ELF-1 (cell line): ENCODE measurements at places on chromosomes 2 and 18.
A peak's percentile ranks its signal among the peaks of the same experiment; 100 is the strongest.

DNA sequence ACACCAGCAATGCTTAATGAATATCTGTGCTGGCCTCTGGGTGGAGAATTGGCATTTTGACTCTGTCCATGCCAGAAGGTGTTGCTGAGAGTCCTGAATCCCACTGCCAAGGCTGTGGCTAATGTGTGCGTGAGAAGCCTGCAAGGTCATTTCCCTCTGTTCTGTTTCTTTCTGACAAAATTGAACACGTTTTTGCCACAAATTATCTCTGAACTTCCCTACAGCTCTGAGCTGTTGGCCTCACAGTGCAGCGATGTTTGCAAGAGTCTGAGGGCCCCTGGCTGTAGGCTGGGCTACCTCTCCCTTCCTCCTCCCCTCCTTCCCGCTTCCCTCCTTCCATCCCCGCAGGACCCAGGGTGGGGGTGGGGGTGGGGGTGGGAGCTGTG lies 154.1 kb upstream of the HS6ST1 start:
- DNase-seq, result no peak

GRCh38 chr2:185477452-185477851 lies 261.2 kb upstream of the FSIP2 start:
- DNase-seq, result no peak

DNA sequence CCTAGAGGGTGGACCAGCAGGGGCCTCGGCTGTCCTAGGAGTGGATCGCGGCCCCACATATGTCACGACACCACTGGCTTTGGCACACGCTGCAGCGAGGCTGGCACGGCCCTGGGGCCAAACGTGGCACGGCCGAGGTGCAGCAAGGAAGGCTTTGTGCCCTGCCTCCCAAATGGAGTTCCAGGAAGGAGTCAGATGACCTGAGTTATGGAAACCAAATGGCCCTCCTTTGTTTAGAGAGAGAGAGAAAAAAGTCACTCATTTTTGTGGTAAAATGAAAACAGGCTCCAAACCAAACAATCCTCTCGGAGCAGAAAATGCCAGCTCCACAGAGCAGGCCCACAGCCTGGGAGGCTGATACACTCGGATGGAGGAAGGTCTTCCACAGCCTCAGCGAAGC lies 105.6 kb downstream of the ANTXR1 start:
- no peak for DNase-seq

- DNase-seq, result no peak
Measured at GRCh38 chr2:136297994-136298393, 180.0 kb upstream of the CXCR4 start.

DNA sequence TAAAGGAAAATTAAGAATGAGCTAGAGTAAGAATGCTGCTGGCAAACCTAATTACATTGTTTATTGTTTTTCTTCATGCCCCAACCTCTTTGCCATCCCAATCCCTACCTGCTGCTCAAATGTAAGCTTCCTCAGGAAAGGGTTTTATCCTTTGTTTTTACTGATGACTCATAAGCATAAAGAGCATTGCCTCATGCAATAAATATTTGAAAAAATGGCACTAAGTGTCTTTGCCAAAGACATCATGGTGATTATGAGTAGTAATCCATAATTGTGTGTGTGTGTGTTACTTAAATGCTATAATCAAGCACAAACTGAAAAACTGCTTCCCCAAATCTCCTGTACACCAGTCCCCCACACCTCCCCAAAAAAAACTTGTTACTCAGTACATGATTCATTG lies 53.4 kb downstream of the DNER start:
- no peak for DNase-seq

DNA sequence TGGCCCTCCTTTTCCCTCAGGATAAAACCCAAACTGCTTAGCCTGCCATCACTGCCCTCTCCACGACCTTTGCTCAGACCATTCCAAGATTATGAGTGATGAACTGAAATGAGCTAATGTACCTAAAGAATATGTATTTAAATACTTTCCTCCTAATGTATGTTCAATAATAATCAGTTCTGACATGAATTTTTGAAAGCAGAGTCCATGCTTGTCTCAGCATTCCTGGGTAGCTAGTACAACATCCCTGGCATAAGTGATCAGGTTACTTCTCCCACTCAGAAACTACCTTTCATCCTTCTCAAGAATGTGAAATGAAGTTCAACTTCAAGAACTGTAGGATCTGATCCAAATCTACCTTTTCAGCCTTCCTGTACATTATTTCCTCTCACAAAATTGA lies 103.6 kb downstream of the UNC80 start:
- no peak for DNase-seq

DNA sequence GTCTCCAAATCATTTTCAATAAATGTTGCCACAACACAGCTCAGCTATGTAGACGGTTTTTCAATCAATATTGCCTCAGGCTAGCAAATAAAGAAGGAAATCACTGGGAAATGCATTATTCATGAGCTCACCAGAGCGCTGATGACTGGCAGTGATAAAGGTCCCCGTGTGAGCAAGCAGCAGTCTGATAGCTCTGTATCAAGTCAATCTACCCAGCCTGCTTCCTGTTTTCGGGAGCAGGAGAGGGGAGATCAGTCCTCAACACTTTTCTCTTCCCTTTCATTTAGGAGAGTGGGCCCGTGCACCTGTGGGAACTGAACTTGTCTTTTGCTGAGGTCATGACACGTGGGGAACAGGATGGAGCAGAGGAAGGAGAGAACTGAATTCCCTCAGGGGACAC lies 253.9 kb upstream of the SIX2 start:
- DNase-seq, result peak; percentile 63

DNA sequence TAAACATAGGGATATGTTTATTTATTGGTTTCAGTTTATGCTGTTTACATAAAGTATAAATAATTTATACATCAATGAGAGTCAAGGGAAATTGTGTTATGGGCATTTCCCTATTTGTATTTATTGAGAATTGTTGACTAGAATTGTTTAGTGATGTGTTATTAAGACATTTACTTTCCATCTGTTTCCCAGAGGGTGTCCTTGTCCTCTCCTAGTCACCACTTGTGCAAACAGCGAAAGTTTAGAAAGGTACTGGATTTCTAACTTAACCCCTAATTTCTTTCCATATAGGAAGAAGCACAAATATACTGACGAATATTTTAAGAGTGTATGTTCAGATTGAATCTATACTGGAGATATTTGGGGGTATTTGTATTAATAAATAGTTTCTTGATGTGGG lies 6.7 kb downstream of the UBE2E3 start:
- no peak for DNase-seq

DNA sequence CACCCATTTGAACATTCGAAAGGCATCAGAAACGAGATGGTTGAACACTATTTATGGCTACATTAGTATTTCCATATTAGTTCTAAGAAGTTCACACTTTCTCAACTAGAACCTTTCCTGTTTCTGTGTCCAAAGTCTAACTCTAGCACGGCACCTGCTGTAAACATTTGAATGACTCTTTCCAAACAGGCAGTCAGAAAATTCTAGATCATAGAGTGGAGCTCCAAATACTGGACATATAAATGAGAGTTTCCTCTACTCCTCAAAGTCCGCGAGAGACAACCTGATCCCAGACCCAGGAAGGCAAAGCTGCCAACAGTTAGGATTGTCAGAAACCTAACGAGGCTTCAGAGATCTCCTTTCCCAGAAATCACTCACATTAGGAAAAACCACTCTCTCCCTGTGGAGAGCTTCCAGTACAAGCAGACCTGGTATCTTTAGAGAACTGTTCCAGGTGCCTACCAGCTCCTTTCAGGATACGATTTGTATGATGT lies 10.6 kb downstream of the RND3 start:
- no peak for DNase-seq

DNA sequence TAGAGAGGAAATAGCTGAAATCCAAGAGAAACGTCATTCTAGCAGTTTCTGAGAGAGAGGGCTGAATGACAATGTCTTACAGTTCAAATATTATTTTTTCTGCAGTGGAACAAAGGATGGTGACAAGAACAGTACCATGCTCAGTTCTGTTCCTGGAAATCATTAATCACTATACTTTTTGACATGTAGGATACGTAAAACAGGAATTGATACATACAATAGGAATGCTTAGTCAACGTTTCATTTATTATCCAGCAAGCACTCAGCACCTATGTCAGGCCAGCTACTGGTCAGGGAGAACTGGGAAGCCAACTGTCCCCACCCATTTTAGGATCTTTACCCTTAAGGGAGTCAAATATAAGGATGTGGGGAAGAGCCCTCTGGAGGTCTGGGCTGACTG lies 114.7 kb downstream of the DHRS9 start:
- DNase-seq, result no peak

DNA sequence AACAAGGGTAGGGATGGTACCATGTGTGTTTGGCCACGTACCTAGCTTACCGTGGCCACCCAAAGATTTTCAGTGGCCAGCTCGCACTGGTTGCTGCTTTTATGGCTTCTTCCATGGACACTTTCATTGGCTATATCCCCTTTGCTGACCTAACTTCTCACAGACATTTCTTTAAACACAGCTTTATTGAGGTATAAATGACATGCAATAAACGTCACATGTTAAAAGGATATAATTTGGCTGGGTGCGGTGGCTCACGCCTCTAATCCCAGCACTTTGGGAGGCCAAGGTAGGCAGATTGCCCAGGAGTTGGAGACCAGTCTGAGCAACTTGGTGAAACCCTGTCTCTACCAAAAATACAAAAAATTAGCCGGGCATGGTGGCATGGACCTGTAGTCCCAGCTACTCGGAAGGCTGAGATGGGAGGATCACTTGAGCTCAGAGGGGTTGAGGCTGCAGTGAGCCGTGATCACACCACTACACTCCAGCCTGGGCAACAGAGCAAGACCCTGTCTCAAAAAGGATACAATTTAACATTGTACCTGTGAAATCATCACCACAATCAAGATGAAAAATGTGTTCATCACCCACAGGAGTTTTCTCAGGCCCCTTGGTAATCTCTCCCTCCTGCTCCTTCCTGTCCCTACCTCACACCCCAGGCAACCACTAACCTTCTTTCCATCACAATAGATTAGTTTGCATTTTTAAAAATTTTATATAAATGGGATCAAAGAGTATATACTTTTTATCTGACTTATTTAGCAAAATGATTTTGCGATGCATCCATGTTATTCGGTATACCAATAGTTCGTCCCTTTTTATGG lies 127.8 kb upstream of the PPP1CB start:
- no peak for DNase-seq

- no peak for DNase-seq
Measured at GRCh38 chr2:185625604-185626003, 113.0 kb upstream of the FSIP2 start.

DNA sequence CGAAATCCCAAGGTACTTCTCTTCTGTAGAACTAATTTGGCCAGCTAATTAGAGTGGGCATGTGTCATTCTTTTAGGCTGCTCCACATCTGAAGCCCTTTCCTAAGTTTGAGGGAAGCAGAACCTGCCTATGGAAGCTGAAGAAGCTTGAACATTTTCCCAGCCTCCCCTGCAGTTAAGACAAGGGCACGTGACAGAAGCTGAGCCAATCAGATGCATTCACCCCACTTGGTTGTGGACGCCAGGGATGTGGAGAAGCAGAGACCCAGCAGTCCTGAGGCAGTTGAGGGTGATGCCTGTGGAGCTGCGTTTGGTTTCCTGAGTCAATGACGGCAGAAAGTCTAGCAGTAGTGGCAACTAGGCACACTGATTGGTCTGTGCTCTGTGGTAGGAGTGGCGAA lies 26.1 kb upstream of the CERS6 start:
- DNase-seq, result no peak

DNA sequence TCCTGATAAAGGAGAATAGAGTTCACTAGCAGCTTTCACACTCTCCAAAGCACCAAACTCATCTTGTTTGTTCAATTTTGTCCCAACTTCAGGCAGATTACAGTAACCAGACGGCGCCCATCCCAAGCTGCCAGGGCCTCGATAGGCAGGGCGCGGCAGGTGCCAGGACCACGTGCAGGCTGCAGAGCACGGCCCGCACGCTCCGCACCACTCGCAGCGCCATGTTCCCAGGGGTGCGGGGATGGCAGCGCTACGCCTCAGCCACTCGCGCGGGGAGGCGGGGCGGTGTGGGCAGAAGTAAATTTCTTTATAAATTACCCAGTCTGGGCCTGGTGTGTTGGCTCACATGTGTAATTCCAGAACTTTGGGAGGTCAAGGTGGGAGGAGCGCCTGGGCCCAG lies 30.3 kb upstream of the INO80D start:
- DNase-seq, result no peak

- no peak for DNase-seq
Measured at GRCh38 chr18:74739926-74740325, 142.3 kb downstream of the ZNF407 start.

DNA sequence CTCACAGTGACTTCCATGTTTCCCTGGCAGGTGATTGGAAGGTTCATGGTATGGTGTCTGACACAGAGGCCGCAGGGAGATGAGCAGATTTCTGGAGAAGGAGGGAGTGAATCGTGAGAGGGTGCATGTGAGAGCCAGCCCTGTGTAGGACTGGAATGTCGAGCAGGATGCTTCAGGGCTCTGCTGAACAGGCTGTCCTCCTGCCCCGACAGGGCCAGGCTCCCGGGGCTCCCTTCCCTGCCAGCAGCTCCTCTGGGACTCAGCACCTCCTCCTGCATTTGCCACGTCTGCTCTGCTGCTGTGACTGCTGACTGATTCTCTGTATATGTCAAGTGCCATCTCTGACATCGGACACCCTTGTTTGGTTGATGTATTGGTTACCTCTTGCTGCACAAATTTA lies 38.5 kb upstream of the INHBB start:
- DNase-seq, result no peak

GRCh38 chr18:45938488-45938935 lies 28.6 kb downstream of the EPG5 start:
- no peak for DNase-seq

- no peak for DNase-seq
Measured at GRCh38 chr18:22639561-22639960, 221.8 kb upstream of the CTAGE1 start.

DNA sequence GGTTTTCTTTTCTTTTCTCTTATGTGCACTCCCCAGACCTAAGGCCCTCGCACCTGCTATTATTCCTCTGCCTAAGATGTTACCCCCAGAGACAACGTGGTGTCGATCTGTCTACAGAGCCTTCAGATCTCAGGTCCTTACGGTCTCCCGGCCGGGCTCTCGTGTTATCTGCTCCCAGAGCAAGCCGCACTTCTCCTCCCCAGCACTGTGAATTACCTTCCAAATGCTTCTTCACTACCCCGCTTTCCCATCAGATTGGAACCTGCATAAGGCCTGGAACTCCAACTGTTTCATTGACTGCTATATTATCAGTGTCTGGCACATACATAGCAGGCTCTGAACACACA lies 71.2 kb upstream of the ODC1 start:
- no peak for DNase-seq

DNA sequence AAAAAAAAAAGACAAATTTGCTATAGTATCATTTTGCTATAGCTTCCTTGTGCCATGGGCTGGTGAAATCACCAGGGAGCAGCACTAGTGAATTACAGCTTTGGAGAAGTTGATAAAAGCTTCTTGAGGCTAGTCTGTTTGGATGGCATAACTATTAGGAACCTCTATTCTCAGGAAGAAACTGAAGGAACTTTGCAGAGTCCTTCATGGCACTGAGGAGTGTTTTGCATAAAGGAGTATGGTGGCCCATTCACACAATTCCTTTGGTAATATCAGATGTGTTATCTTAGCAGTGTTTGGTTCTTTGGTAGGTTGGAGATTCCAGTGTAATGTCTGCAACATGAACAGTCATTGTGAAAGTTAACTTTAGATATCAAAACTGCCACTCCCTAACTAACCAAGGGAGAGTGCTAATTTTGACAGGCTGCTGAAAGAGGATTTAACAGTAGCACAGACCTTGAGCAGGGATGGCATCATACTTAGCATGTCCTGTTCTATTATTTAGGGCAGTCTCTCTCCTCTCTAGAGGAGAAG lies 76.6 kb upstream of the ZFP36L2 start:
- no peak for DNase-seq
